ENCODE measurements at places on chromosomes 2 and 18.

GRCh38 chr18:532632-533031 is 32.1 kb upstream of the COLEC12 start:
- DNase-seq: no peak

DNA sequence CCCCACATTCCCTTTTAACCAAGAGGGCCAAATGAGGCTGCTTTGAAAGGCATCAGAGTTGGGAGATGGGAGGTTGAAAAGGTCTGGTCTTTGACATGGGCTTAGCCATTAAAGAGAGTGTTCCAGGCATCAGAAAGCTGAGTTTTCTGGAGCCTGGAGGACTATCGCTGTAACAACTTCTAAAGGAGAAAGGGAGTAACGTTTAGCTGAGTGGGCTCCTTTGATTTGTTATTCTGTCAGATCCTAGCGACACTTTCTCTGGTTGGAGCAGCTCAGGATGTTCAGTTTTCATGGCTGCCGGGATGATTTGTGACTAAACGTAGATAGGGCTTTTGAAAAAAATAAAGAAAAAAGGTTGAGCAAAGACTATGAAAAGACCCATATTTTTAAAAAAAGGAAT is 346.6 kb downstream of the THSD7B start:
- DNase-seq: no peak

GRCh38 chr2:29390136-29390535 is 274.9 kb downstream of the CLIP4 start:
- DNase-seq: no peak

GRCh38 chr2:162795312-162795711 is 43.3 kb downstream of the KCNH7 start:
- DNase-seq: no peak

DNA sequence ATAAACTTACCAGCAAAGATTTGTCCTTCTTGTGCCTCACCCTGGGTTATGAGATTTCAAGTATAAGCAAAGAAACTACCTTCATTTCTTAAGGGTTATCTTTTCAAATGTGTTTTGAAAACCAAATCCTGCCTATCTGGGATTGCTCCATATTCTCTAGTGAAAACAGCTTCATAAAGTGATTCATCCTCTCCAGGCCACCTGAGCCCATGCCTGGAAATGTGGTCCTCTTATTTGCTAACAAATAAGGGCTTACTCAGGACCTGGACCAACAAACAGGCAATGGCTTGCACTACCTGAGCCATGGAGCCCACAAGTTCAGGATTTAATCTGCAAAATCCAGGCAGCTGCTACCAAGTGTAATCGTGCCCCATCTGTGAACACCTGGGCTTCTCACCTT is 234.4 kb upstream of the RBBP8 start:
- DNase-seq: no peak

DNA sequence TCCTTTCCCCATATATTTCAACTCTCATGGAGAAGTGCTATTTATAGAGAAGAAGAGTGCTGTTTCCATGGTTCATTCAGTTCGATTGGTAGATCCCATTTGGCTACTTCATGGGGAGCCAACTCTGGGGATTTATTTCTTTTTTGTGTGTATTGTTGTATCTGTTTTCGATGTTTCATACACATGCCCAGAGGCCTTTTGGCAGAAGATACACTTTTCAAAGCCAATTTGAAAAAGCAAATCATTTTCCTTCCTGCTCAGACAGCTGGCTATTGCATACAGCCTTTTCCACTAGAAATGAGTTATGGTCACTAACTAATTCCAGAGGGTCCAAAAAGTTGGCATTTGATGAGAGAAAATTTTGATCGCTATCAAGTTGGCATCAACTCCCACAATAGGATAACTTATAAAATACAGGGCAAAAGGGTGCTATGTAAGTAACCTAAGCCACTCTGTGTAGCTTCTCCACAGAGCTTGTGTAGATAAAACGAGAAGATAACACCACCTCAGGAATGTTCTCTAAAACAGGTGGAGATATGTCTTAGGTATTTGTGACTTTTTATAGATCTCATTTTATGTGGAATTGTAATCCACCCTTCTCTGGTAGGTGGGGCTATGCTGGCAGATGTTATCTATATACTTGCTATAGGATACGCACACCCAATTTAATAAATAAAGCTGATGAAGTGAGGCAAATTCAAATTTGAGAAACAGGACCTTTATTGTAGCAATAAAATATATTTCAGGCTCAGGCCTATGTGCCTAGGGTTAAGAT is 798.5 kb downstream of the SATB2 start:
- no peak for DNase-seq

DNA sequence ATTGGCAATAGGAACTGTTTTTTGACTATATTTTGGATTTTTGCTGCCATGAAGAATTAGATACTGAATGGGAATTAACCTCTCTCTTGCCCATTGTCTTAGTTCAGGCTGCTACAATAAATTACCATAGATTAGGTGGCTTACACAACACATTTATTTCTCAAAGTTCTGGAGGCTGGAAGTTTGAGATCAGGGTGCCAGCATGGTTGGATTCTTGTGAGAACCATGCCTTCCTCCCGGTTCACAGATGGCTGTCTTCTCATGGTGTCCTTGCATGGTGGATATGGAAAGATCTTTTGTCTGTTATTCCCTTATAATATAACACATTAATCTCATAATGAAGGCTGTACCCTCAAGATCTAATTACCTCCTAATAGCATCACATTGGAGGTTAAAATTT is 836.4 kb downstream of the SLC4A3 start:
- DNase-seq: no peak

DNA sequence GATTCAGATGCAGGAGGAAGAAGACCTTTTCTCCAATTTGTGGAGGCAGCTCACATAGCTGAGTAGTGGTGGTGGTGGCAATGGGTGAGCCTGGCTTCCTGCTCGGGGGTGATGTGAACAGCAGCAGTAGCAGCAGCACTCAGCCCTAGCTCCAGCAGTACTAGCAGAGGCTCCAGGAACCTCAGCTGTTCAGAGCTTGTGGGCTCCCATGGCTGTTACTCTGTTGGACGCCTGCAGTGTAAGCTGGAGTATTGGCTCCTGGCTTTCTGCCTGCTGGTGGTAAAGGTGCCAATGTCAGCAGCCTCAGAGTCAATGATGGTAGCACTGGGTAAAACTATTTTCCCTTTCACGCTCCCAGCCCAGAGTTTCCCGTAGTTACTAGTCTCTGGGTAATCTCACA is 3.1 kb upstream of the SEH1L start:
- peak; percentile 65 for DNase-seq

DNA sequence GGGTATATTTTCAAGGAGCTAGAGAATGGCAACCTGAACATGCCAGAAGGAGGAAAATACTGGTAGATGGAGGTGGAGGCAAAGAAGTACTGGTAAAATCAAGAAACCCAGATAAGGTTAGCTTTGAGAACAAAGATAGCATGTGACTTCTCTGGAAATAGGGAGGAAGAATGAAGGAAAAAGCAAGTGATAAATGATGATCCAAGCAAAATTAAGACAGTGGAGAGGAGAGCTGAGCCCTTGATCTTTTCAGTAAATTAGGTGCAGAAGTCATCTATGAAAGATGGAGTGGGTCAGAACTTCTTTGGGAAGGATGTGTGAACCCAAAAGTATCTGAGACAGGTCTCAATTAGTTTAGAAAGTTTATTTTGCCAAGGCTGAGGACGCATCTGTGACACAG is 25.7 kb upstream of the AFTPH start:
- no peak for DNase-seq

GRCh38 chr2:239184968-239185903 is 215.6 kb downstream of the HDAC4 start:
- DNase-seq: peak; percentile 16

DNA sequence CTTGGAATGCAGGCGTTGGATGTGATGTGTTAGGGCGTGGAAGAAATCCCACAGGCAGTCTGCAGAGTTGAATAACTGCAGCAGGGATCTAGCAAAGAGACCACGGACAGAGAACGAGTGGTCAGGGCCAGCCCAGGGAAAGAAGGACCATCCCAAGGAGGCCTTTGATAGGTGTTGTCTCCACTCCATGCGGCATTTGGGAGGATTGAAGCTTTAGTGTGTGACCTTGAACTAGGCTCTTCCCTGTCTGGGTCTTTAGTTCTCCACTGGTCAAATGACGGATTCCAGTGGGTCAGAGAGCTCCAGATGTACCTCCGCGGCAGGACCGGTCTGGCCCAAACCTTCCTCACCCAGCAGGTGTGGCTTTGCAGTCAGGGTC is 18.4 kb downstream of the GREB1 start:
- DNase-seq: no peak

- no peak for DNase-seq
Measured at GRCh38 chr18:76167410-76167809, 327.6 kb downstream of the ZNF516 start.

DNA sequence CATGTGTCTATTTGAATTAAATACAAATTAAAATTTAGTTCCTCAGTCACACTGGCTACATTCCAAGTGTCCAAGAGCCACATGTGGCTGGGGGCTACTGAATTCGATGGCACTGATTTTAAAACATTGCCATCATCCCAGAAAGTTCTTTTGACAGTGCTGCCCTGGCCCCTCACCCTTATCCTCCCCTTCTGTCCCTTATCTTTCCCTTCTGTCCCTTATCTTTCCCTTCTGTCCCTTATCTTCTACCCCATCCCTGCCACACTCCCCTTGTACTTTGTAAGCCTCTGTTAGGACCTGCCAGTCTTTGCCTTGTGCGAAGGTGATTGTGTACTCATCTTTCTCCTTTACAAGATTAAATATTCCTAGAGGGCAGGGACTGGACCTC is 85.2 kb downstream of the DNMT3A start:
- DNase-seq: no peak

DNA sequence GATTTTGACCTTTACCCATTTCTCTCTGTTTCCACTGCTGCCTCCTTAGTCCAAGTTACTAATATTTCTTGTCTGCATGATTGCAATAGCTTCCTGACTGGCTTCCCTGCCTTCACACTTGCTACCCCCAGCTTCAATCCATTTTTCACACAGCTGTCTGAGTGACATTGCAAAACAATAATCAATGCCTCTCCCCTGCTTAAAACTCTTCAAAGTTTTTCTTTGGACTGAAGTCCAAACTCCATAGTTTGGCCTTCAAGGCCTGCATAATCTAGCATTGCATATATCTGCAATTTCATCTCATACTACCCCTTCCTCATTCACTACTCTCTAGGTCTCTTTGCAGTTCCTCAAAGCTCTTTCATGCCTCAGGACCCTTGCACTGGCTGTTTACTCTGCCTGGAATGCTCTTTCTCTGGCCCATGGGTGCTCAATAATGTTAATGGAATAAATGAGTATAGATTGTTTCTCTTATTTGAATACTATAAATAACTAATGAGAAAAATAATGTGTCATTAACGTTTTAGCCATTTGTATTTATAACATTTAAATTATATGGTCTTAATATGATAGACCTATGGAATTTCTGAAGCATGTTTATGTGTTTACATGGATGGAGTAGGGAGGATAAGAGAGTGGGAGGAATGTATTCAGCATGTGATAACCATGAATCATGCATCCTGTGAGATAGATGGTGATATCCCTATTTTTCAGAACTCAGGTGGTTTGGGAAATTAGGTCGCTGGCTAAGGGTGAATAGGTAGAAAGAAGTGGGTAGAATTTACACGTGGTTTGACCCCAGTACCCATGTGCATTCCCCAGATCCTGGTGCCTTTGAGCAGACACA is 5.7 kb upstream of the TMEM178A start:
- DNase-seq: no peak

- no peak for DNase-seq
Measured at GRCh38 chr2:238267341-238267710, 21.1 kb downstream of the PER2 start.

GRCh38 chr18:79071037-79071436 is 1.8 kb downstream of the ATP9B start:
- no peak for DNase-seq

DNA sequence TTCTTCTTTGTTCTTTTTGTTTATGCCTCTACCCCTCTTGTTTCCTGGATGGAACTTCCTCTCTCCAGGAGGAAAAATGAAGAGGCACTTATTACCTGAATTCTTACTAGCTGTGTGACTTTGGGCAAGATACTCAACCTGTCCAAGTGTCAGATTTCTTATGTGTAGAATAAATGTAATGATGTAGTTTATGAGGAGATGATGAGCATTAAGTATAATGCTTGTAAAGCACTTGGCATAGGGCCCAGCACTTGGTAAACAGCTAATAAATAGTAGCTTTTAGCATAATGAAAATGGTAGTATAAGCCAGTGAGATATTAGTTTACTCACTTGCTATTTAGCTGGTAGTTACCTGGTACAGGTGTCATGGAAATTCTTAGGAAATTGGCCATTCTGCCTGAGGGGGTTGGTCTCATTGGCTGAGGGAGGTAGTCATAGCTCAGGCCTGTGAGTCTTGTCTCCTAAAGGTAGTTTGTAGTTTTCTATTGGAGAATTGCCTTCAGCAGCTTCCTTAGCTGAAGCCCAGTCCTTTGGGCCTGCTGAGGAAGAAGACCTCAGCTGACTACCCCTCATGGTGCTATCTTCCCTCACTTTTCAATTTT is 133.4 kb upstream of the NABP1 start:
- no peak for DNase-seq

- DNase-seq: no peak
Measured at GRCh38 chr2:135259123-135259522, 207.0 kb downstream of the RAB3GAP1 start.

DNA sequence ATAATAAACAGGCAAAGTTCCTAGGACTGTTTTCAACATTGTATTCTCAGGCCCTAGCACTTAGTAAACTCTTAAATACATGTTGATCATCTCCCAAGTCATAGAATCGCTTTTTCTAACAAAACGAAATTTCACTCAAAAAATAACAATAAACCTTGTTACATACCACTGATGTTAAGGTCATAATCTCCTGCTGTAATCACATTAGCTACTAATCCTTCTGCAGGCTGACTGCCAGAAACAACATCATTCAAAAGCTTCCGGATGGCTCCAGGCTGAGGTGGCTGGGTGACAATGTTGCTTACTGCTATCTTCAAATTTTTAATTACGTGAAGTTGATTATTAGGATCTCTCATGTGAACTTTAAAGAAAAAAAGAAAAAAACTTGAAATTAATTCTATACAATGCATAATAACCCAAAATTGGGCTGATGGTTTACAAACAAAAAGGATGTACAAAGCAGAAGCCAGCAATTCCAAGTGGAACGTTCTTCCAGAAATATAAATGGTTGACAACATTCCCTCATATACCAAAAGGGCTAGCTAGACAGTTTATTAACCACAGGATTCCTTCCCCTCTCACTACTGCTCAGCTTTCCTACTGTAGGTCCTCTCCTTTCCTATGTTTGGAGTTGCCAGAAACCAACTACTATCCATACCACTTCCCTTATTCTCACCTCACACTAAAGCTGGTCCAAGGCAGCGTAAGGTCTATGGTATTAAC is 11.6 kb downstream of the TRAPPC8 start:
- DNase-seq: no peak

DNA sequence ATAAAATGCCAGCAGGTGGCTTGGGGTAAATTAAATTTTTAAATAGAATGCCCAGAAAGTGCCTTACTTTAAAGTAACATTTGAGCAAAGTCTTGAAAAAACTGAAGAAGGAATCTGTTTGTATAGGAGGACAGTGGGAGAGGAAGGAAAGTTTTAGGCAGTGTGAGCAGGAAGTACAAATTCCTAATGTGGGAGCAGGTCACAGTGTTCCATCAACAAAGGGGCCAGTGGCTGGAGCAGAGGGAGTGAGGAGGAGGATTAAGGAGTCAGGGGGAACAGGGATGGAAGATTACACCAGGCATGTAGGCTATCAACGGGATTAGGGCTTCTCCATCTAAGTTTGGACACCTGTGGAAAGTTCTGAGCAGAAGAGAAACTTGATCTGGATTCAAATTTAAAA is 439.2 kb upstream of the REG3G start:
- no peak for DNase-seq
